ENCODE measurements at places on chromosomes 5 and 9.

DNA sequence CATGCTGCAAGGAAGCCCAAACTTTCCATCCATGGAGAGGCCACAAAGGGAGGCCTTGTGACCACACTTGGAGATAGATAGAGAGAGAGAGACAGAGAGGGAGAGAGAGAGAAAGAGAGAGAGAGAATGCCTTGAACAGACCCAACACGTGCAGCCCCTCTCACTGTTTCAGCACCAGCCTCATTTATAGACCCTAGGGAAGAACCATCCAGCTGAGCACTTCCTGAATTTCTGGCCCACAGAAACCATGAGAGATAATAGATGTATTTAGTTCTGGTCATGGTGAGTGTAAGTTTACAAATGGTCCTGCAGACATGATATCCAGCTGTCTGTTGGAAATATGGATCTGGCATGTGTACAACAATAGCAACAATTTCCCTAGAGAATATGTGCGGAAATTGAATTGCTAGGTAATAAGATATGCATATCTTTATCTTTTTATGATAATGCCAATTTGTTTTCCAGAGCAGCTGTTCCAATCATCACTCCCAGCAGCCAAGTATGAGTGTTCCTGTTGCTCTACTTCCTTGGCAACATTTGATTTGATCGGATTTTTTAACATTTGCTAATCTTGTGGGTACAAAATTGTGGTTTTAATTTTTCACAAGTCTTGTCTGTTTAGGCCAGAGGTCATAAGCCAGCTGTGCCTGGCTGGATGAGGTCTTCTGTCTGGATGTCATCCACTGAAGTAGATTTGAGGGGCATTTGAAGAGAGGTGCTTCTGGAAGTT lies 217.3 kb upstream of the IL12B start:
- DNase-seq, result no peak

- no peak for DNase-seq
Measured at GRCh38 chr5:151451626-151452520, 4.5 kb downstream of the SLC36A1 start.

DNA sequence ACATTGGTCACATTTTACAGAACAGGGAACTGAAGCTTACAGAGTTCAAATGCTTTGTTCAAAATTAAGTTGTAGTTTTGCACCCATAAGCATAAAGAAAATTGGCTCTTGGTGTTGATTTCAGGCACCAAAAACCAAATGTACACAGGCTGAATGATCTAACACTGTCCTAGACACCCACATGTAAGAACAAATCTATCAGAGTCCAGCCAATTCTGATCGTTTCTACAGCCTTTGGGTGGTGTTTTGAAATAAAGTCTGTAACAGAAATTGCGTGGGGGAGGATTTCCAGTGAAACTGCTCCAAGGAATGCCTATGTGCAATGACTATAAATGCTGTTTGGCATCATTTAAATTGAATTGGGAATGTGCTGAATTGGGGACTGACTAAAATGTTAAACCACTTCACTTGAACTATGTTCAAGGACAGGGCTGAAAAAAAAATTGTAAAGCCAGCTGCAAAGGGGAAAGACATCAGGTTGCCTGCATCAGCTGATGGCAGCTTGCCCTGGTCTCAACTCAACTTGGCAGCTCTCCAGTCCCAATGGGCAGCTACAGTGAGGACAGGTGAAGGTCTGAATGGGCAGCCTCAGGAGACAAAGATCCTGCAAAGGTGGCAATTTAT lies 92.2 kb upstream of the TRPC7 start:
- no peak for DNase-seq

- no peak for DNase-seq
Measured at GRCh38 chr5:138841531-138841930, 33.6 kb downstream of the LRRTM2 start.

Data from NCI-H1436 (cell line).